ENCODE measurements at places on chromosomes 3 and 15. TPM values are rescaled to one million over a fixed set of nuclear protein-coding genes. Genes with fewer than 3 reads are reported as not detected.

DNA sequence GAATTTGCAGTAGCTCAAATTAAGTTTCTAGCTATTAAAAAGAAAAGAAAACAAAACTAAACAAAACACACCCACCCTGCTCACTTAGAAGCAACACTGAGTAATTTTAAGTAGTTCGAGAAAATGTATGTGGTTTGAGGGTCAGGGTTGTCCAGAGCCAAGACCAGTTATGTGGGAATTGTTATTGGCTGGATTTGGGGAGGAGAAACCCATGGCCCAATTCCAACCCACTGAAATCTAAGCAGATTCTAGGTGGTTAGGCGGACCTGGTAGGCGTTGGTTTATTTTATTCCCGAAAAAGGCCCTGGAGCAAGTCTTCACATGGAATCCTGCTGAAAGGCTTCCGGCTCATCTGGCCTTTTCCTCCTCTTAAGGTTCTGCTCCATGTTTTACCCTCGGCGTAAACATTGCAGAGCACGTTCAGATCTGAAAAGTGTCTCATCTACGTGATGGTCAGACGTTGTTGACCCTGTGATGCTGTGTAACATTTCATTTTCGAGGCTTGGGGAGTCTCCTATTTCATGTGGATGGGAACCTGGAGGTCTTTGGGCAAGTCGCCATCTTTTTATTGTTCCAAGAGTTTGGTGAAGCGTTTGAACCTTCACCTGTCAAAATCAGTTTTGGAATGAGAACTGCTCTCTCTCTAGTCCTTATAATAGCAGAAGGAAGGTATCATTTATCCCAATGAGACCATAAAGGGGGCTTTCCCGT lies 64.0 kb downstream of the FLNB start:
- no peak for DNase-seq

GRCh38 chr3:83498361-83499016 lies 1460.3 kb upstream of the CADM2 start:
- DNase-seq: no peak

DNA sequence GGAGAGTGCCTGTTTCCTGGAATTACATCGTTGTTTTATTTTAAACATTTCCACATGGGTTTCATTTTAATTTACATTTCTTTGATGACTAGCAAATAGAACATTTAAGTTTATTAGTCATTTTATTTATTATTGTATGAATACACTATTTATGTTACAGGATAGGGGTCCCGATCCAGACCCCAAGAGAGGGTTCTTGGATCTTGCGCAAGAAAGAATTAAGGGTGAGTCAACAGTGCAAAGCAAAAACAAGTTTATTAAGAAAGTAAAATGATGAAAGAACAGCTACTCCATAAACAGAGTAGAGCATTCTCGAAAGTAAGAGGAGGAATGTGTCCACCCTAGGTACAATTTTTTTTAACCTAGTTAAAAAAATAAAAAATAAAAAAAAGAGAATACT lies 539.5 kb downstream of the NAALADL2 start:
- DNase-seq: no peak

DNA sequence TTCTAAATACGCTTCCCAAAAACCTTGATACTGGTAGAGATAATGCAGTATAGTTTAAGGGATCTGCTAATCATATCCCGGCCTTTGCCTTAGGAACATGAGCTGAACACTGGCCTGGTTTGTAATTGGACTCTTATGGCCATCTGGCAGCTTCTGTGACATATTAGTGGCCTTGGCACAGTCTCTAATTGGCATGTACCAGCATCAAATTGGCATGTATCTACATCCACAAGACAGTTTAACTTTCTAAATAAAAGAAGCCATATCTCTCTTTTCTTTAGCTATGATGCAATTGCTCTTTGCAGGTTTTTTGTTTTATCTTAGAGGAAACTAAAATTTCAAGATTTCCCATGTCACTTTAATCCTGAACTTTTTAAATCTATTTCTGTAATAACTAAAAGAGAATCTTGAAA lies 44.6 kb upstream of the FILIP1L start:
- DNase-seq: no peak

Gene CPA3
- polyA plus RNA-seq: 0.55 TPM

Gene CCR1
- polyA plus RNA-seq: 6.4 TPM

Gene DTX3L
- polyA plus RNA-seq: 15.9 TPM

Gene KCNAB1
- polyA plus RNA-seq: 2.9 TPM

Measured in left renal pelvis (tissue), 4 donors.